ENCODE measurements at places on chromosomes 1 and 21. TPM values are rescaled to one million over a fixed set of nuclear protein-coding genes. Genes with fewer than 3 reads are reported as not detected.

AMPD1 gene
- not detected for total RNA-seq

UTS2 gene
- total RNA-seq: not detected

CRYAA gene
- total RNA-seq: not detected

ADSS2 gene
- 181 TPM for total RNA-seq

TMEM51 gene
- 5.2 TPM for total RNA-seq

ABCG1 gene
- total RNA-seq: 2.0 TPM

ALX3 gene
- total RNA-seq: not detected

OR2AK2 gene
- total RNA-seq: not detected

SUSD4 gene
- 3.5 TPM for total RNA-seq

GRIK3 gene
- total RNA-seq: 1.7 TPM

PADI2 gene
- total RNA-seq: 1.4 TPM

LINGO4 gene
- total RNA-seq: not detected

CAPN2 gene
- 61.7 TPM for total RNA-seq

ETV3L gene
- total RNA-seq: not detected

MAB21L3 gene
- not detected for total RNA-seq

KIF1B gene
- total RNA-seq: 52.0 TPM

NEK2 gene
- 93.3 TPM for total RNA-seq

ASTN1 gene
- 7.7 TPM for total RNA-seq

NOL9 gene
- 28.1 TPM for total RNA-seq

CATSPERE gene
- 0.86 TPM for total RNA-seq

FMO4 gene
- 3.9 TPM for total RNA-seq

All from neural progenitor cell (in vitro differentiated cells).